ENCODE measurements at places on chromosomes 5 and 9. TPM values are rescaled to one million over a fixed set of nuclear protein-coding genes. Genes with fewer than 3 reads are reported as not detected.

- no peak for DNase-seq
These were observed 46.9 kb downstream of the AHRR start for GRCh38 chr5:368183-369084.

- DNase-seq, result peak; percentile 93
These were observed 330.1 kb downstream of the ADGRV1 start for GRCh38 chr5:90888511-90889324.

DNA sequence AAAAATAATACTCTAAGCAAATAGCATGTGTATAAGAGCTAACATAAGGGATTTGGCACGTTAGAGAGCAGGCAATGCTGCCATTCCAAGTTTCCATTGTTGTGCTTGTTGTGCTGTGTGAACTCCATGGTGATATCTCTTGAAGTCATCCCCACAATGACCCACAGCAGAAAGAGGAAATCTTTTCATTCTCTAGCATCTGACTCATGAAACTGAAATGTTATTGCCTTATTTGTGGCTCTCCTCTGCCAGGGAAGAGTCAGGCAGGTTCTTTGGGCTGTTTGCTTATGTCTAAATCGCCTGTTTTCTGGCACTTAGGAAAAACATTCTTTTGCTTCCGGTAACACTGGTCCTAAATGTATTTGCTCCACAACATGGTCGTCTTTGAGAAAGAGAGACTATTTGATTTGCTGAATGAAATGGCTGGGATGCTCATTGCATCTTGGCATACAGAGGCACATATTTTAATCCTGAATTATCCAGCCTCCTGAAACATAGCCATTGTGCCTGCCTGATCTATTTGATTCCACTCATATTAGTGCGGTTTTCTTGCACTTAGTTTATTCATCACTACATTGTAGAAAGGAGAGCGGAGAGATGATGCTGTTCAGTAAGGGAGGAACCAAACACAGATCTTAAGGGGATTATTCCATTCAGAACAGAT, 188.8 kb downstream of the CSNK1G3 start:
- peak; percentile 84 for DNase-seq

Gene CD274
- total RNA-seq, result 3.8 TPM

Gene CMBL
- total RNA-seq, result 35.7 TPM
